ENCODE measurements at places on chromosomes 6 and 20. TPM values are rescaled to one million over a fixed set of nuclear protein-coding genes. Genes with fewer than 3 reads are reported as not detected.
A peak's percentile ranks its signal among the peaks of the same experiment; 100 is the strongest.

RIPPLY2 gene
- polyA plus RNA-seq: 0.88 TPM

GRCh38 chr6:354631-355280, 36.8 kb upstream of the IRF4 start:
- H3K4me1 ChIP-seq: no peaks in the 10 kb centered on the region
- no peak overlapping the region for H3K27ac ChIP-seq
- peaks cover 4% of the 10 kb centered on the region for H3K36me3 ChIP-seq
- no peak overlapping the region for H3K4me3 ChIP-seq

GRCh38 chr6:3737149-3737830, 14.2 kb downstream of the PXDC1 start:
- no peak overlapping the region for H3K4me3 ChIP-seq
- H3K27me3 ChIP-seq: no peaks in the 10 kb centered on the region
- H3K27ac ChIP-seq: no peak overlapping the region
- peaks cover 3% of the 10 kb centered on the region for H3K4me1 ChIP-seq

TNXB gene
- 17.5 TPM for polyA plus RNA-seq

RAB5IF gene
- polyA plus RNA-seq: 101 TPM

GRCh38 chr20:22414305-22414742, 170.0 kb downstream of the FOXA2 start:
- peak; percentile 8 for DNase-seq
- peaks cover 10% of the 10 kb centered on the region for H3K4me1 ChIP-seq
- H3K27ac ChIP-seq: no peak overlapping the region
- H3K36me3 ChIP-seq: no peaks in the 10 kb centered on the region
- no peaks in the 10 kb centered on the region for H3K27me3 ChIP-seq

- DNase-seq: no peak
- H3K4me3 ChIP-seq: no peak overlapping the region
- no peak overlapping the region for H3K27ac ChIP-seq
- no peaks in the 10 kb centered on the region for H3K27me3 ChIP-seq
- H3K36me3 ChIP-seq: peaks cover 5% of the 10 kb centered on the region
Measured at GRCh38 chr6:152979116-152979515, 3.7 kb downstream of the FBXO5 start.

All from large intestine (tissue), 12 donors.